ENCODE measurements at places on chromosomes 1 and 21.

GRCh38 chr1:178607718-178608408, 95.0 kb downstream of the TEX35 start:
- no peak for DNase-seq

- DNase-seq: no peak
These were observed 36.1 kb downstream of the ELAPOR1 start for GRCh38 chr1:109149874-109150601.

DNA sequence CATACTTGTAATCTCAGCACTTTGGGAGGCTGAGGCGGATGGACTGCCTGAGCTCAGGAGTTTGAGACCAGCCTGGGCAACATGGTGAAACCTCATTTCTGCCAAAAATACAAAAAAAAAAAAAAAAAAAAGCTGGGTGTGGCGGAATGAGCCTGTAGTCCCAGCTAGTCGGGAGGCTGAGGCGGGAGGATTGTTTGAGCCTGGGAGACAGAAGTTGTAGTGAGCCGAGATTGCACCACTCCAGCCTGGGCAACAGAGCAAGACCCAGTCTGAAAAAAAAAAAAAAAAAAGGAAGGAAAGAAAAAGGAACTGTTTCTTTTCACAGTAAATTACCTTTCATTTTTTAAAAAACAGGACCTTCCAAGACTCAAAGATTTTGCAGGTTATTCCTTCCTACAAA, 29.5 kb downstream of the LIN9 start:
- DNase-seq: no peak

DNA sequence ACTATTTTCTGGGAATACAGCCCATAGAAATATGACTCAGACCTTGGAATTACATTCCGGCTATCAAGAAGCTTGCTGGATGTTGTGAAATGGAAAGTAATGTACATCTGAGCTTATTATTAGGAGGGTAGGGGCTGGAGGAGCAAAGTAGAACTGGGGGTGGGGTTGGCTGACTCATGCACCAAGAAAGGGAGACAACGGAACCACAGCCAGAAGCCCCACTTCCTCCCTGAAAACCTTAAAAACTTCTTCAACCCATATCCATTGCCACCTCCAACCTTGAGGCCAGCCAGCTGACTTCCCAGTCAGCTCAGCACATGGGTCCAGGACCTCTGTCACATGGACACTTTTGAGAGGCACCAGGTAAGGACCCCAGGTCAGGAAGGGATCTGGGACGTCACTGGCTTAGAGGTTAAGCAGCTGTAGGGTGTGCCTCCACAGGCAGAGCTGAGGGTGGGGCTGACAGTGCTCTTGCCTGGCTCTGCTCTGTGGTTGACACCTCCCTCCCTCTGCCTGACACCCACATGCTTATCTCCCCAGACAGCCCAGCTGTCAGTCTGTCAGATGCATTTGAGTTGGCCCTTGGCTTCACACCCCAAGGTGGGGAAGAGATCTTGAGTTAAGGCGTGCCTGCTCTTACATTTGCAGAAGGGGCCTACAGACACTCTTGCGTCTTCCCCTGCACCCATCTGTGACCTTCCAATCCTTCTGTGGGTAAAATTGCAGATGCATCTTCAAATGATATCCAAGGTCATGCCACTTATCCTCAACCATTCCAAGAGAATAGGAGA, 5.7 kb upstream of the ZNF683 start:
- DNase-seq: peak; percentile 82

GRCh38 chr1:209587789-209588188, 4.3 kb downstream of the CAMK1G start:
- DNase-seq: no peak

GRCh38 chr1:25906644-25907300, 553 bp upstream of the STMN1 start:
- DNase-seq: no peak
